ENCODE measurements at places on chromosomes 2 and 18.
A peak's percentile ranks its signal among the peaks of the same experiment; 100 is the strongest.

DNA sequence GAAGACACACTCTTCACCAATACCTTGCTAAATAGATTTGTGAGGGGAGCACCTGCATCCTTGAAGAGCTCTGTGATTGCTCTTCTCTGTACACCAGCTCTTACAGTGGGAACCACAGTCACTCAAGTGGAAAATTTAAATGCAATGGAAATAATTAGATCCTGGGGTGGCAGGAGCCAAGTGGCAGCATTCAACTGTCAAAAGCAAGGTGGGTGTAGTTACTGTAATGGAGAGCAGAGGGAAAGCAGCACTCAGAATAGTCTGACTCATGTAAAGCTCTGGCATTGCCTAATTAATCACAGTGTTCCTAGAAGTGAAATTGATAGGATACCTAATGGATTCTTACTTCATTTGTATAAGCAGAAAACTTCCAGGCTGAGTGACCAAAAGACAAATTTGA lies 245.8 kb downstream of the KCNE4 start:
- no peak for DNase-seq

DNA sequence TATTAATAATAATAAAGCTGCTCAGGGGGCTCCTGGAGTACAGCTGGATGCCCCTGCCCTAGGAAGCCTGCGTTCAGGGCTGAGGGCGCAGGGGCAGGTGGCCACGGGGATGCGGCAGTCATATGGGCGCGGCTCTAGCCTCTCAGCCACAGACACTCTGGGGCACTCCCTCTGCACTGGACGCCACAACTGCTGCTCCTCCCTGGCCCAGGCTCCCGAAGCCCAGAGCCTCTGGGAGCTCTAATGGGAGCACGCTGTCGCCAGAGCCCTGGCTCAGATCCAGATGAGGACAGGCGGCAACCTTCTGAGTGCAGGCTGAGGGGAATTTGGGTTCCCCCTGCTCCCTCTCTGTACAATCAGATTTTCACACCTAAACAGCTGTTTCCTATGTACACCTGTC lies 93.6 kb downstream of the MTCL1 start:
- DNase-seq = no peak

DNA sequence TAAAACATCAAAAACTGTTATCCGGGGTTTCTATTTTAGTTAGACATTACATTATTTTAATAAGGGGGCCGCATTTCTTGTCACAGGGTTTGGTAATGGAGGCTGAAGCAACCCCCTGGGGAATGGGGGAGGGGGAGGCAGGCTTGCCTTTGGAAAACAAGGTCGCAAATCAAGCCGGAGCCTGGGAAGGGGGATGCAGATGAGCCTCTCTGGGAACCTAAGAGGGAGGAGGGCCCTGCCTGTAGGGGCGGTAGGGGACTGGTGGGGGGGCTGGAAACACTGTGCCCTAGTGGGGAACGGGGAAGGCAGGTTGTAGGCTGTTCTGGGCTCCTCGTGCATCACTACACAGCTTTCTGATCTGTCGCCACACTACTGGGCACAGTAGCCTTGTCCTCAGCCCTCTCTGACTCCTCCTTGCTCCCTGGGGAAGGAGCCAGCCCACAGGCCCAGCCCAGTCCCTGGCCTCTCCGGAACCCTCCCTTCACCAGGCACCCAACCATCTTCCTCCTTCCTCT lies 170.2 kb upstream of the SMAD2 start:
- DNase-seq = no peak

- DNase-seq = no peak
Observed at GRCh38 chr2:204272089-204272488, 273.2 kb upstream of the PARD3B start.

DNA sequence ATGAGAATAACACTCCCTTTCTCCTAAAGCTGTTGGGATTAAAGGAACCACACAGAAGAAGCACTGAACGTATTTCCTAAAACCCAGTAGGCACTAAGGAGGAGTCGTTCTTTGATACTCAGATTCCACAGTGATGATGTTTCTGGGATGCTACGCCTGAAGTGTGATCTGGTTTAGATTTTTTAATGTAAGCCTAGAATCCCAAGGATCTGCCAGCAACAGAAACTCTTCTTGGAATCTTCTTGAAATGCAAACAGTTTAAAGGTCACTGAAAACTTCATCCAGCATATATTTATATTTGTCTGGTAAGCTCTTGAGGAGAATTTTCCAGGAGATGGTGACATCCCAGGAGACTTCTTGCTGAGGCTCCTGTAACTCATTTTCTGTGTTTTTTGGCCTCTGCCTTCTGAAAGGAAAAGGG lies 247.6 kb upstream of the TRIB2 start:
- no peak for DNase-seq

DNA sequence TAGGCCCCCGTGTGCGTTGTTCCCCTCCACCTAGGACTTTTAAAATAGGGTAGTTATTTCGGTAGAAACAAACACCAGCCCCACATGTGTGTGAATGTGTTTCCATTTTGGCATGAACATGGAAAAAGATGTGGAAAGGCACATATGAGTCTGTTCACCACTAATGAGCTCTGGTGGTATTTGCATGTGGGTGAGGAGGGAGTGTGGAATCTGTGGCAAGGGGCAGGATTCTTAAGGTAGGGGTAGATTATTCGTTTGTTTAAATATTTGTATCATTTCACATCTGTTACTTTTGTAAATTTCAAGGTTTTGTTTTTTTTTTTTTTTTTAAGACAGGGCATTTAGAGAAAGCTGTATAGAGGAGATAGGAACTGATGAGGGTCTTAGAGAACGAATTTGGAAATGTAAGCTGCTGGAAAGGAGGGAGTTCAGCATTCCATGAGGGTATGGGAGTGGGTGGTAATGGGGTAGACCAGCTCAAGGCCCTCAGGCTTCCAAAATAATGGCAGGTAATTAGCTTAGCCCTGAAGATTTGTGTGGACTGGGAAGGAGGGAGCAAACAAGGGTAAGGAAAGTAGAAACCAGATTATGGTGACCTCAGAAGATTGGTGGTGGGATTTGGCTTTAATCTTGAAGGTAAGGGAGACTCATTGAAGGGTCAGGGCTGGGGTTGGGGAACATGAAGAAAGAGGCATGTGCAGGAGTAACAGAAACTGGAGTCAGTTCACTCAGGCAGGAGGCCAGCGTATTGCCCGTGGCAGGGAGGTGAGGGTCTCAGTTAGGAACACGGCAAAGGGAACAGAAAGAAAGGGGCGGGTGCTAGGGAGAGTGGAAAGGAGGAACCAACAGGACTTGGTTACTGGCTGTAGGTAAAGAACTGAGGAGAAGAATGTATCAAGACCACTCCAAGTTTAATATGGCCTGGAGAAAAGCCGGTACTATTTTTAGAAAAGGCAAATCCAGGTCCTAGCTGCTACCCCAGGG lies 123.6 kb downstream of the PLB1 start:
- no peak for DNase-seq

DNA sequence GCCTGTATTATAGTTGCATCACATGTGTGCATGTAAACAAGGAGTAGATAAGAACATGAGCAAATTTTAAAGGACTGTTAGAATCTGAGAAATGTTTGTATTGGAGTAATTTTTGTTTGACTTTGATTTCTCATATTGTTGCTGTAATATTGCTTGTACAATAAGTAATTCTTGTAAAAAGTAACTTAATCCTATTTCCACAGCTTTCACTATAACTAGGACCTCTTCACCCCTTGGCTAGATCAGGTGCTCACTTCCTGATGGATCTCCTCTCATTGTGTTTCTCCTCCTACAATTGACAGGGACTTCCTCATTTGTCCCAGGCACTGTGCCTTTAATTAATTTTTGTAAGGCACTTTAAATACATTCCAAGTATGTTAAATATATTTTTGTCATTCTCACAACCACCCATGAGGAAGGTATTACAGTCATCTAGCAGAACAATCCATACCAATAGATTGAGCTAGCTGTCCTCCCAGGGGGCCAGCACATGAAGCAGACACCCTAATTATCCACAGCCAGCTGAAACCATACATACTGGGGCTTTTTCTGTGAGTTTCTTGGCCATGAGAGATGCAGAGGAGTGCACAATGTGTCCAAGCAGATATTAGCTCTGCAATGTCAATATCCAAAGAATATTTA lies 359.5 kb upstream of the ACVR2A start:
- DNase-seq = no peak

DNA sequence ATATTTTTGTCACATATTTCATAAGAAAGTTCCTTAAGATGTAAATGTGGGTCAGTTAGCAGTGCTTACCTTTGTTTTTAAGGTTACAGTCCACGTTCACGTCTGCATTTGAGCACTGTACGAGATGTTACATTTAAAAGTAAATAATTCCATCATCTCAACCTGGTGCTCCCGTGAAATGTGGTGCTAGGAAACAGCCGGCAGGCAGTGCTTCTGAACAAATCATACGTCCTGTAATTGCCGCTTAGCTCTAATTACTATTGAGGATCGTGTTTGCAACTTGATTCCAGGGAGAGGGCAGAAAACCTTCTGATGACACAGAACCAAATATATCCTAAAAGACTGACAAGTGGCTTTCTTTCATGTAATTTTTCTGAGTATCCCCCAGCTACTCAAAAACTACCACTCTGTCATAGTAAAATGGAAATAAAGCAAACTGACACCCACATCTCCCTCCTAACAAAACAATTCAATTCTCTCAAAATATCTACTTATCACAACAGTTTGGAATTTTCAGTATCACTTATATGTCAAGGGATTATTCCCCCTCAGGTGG lies 297.8 kb upstream of the SESTD1 start:
- DNase-seq = no peak

GRCh38 chr2:105607920-105608504 lies 136.7 kb upstream of the NCK2 start:
- no peak for DNase-seq

- peak; percentile 65 for DNase-seq
Observed at GRCh38 chr2:45343251-45344017, 267.6 kb downstream of the SRBD1 start.

GRCh38 chr18:10440884-10441283 lies 13.6 kb upstream of the APCDD1 start:
- no peak for DNase-seq

- no peak for DNase-seq
Observed at GRCh38 chr2:10132996-10133647, 10.6 kb downstream of the RRM2 start.

DNA sequence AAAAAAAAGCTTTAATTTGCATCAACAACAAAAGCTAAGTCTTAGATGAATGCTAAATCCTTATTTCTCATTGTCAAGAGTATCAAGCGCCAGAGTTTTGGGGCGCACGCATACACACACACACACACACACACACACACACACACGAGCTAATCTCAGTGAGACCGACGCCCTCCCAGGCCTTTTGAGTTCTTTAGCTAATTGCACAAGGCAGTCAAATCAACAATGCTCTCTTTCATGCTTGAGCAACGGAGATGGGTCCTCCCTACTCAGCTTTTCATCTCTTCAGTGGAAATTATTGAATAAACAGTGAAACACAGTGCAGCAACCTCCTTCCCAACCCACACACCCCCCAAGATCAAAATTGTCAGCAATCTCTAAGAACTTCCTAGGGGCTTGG lies 19.2 kb downstream of the GKN1 start:
- DNase-seq = no peak

GRCh38 chr2:11852526-11853196 lies 106.2 kb downstream of the LPIN1 start:
- no peak for DNase-seq

GRCh38 chr2:168552450-168552856 lies 96.4 kb downstream of the CERS6 start:
- DNase-seq = no peak

Data from ecto neural progenitor cell (in vitro differentiated cells).